ENCODE measurements at places on chromosomes 12 and 14.
A peak's percentile ranks its signal among the peaks of the same experiment; 100 is the strongest.

GRCh38 chr14:27528328-27528727 is 930.5 kb upstream of the NOVA1 start:
- DNase-seq, result no peak

DNA sequence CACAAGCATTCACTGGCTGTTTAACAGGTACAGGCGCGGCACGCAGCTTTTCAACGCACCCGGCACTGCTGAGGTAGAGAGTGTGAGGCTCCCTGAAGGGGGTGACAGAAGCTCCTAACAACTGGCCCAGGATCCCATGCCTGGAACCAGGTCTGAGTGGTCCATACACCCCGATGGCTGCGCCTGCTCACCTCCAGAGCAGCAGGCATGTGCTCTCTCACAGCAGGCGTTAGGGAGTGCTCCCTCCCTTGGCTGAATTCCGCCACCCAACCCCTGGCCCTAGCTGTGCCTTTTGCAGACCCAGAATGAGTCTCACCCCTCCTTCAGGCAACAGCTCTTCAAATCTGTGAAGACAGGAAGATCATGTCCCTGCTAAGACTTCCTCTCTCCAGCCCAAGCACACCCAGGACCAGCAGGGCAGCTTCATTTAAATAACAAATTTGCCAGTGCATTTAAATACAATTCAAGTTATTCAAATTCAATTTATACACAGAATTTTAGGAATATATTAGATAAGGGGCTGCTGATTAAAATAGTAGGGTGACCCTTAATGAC is 86.0 kb downstream of the SETD3 start:
- no peak for DNase-seq

- DNase-seq, result no peak
Observed at GRCh38 chr12:118544569-118544968, 168.2 kb downstream of the SUDS3 start.

GRCh38 chr12:66688846-66689439 is 10.1 kb upstream of the GRIP1 start:
- peak; percentile 8 for DNase-seq

DNA sequence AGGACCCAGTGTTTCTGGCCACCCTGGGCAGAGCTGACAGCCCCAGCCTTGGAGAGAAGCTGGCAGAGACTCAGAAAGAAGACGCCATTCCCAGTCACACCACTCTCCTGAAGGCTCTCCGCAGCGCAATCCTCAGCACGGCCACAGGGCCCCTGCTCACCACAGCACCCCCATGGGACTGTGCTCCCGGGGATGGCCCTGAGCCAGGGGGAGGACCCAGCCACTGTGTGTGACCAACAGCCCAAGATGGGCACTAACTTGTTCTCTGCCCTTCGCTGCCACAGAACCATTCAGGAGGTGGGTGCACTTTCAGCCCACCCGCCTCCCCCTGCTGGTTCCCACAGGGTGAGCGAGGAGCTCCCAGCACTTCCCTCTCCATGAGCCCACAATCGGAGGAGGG is 57.1 kb downstream of the CCNK start:
- no peak for DNase-seq
